ENCODE measurements at places on chromosomes 13 and 19.

- DNase-seq: no peak
Measured at GRCh38 chr19:35136231-35136630, 1.4 kb upstream of the LGI4 start.

DNA sequence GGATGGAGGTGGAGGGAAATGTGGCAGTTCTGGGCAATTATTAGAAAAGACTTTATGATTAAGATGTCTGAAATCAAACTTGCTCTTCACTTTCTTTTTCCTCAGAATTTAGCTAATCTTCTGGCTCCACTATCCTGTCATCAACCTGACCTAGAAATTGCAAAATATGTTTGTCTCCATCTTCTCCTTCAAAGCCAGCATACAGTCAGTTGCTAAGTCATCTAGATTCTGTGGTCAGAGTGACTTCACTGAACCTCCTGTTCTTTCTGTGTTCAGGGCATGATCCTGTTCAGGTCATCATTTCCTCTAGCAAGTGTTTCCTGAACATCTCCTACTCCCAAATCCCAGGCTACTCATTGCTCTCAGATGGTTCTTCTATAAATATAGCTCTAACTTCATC, 10.8 kb upstream of the CCNA1 start:
- DNase-seq: no peak

- no peak for DNase-seq
Measured at GRCh38 chr19:49515767-49516166, 3.3 kb downstream of the FCGRT start.

DNA sequence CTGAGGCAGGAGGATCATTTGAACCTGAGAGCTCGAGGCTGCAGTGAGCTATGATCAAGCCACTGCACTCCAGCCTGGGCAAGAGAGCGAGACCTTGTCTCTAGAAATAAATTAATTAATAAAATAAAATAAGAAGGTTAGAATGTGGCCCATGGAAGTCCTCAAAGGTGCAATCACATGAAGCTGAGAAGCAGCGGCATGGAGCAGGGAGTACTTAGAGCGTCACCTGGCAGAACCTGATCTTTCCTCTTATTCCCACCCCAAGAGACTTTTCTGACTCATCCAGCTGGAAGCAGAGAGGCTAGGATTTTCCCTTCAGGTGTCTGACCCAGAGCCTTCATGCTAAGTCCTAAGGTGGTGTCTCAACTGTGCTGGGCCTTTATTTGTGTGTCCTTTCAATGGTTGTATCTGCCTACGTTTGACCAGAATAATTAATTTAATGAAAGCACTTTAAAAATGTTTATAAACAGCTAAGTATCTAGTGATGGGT, 8.9 kb upstream of the MRPS31 start:
- no peak for DNase-seq

DNA sequence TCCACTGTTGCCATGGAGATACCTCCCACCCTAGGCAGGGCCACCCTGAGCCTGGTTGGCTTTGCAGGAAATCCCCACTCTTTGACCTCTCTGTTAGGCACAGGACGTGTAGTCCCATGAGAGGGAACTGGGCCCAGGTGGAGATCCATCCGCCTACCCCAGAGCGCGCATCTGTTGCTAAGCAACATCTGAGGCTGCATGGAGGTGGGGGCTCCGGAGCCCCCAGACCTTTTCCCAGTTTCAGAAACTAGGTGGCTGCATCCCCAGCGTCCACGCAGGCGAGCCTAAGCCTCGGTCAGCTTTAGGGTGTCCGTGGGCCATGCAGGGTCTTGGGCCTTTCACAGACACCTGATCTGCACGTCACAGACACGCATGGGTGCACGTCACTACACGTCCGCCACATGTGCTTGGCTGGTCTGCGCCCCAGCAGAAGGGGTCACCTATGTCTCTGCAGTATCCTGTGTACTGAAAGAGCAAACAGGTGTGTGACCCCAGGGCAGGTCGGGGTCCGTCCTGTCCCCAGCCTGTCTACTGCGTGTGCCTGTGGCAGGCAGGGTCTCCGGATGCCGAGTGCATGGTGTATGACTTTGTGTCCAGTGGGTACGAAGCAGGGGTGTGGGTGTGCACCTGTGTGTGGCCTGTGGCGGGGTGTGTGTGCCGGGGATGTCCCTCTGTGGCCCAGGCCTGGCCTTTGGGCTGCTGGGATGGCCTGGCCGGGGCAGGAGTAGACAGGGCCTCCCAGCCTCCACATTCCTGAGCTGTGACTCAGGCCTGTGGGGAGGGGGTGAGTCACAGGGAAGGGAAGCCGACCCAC, 4.1 kb upstream of the CIRBP start:
- no peak for DNase-seq

GRCh38 chr13:67651908-67652465, 421.9 kb upstream of the PCDH9 start:
- no peak for DNase-seq

GRCh38 chr13:76331943-76332712, 554.1 kb downstream of the KCTD12 start:
- no peak for DNase-seq

- DNase-seq: no peak
Measured at GRCh38 chr13:94061301-94061700, 418.2 kb downstream of the DCT start.

- no peak for DNase-seq
Measured at GRCh38 chr19:5692723-5693194, 2.7 kb downstream of the RPL36 start.

DNA sequence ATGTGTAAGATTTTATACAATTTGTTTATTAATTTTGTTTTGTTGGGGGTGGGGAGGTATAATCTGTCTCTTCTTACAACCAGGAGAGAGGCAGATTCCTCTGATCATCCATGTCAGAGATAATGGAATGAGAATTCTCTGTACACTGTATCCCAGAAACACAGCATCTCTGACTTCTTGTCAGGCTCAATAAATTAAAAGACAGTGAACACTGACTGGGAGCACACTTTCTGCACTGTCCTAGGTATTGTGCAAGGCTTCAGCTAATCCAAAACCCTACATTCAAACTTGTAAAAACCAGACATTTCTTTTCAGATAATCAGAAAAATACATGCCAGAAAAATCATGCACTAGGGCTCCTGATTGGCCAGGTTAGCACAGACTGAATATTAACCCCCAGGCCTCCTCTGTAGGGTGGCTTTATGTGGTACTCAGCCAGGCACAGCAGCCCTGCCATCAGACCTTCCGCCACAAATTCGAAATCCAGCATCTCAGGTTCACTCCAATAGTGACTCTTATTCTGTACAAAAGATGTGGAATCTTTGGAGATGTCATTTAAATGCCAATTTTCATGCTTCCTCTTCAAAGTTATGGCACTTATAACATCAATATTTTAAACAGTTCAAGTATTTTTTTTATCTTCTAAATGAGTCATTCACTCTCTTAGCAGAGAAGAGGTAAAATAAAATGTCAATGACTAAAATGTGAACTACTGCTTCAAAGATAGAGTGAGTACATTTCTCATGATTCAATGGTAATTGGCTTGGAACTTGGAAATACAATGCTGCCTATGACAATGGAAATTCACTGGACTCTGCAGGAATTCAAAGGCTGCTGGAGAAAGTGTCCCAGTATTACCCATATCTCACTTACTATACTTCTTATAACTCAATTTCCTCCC, 211.5 kb downstream of the KLF12 start:
- no peak for DNase-seq

DNA sequence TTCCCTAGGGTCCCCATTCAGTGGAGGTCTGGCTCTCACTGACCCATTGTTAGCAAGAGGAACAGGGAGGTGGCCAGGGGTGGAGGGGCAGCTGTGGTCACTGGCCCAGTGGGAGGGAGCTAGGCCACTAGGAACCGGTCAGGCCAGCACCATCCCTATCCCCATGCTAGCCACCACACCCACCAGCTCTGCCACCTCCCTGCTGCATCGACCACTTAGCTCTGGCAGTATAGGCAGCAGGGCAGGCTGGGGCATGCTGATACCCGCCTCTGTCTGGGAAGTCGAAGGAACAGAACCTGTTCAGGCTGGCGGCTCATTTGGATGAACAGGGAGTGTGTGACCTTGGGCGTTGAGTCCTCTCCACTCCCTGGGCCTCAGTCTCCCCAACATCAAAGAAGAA, 4.7 kb downstream of the PPP1R13L start:
- DNase-seq: no peak

- DNase-seq: no peak
Measured at GRCh38 chr19:5204212-5204611, 136.4 kb downstream of the PTPRS start.

GRCh38 chr19:49554701-49555181, 25.6 kb downstream of the NOSIP start:
- no peak for DNase-seq

All from HS-5 (cell line).